ENCODE measurements at places on chromosomes 2 and 18. TPM values are rescaled to one million over a fixed set of nuclear protein-coding genes. Genes with fewer than 3 reads are reported as not detected.
A peak's percentile ranks its signal among the peaks of the same experiment; 100 is the strongest.

The HYCC2 gene
- 30.1 TPM for total RNA-seq

The TXNL1 gene
- total RNA-seq: 39.8 TPM

The LIPG gene
- not detected for total RNA-seq

The CCDC68 gene
- total RNA-seq: 0.34 TPM

The TMEM131 gene
- 102 TPM for total RNA-seq

The TMEFF2 gene
- not detected for total RNA-seq

The HOXD11 gene
- total RNA-seq: not detected

The ARHGAP25 gene
- 207 TPM for total RNA-seq

The ELAC1 gene
- 10.0 TPM for total RNA-seq

The DUSP11 gene
- total RNA-seq: 43.0 TPM

The SPATA3 gene
- not detected for total RNA-seq

The CNDP2 gene
- 196 TPM for total RNA-seq

The MREG gene
- total RNA-seq: 5.7 TPM

The GPBAR1 gene
- total RNA-seq: 0.81 TPM

The GREB1 gene
- total RNA-seq: 0.39 TPM

DNA sequence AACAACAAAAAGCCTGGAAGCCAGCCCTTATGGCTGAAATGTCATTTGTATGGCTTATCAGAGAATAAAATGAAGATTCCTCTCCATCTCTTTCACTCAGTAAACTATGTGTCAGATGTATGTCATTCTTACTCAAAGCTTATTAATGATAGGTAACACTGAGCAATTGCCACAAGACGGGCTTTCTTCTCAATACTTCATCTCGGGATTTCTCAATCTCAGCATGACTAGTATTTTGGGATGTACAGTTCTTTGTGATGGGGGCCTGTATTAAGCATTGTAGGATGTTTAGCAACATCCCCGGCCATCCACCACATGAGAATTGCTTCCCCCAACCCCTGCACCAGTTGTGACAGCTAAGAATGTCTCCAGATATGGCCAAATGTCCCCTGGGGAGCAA lies 80.2 kb downstream of the MREG start:
- no peak for DNase-seq

- no peak for DNase-seq
Observed at GRCh38 chr2:127107622-127107999, 657 bp upstream of the BIN1 start.

GRCh38 chr2:106960683-106961161 lies 74.8 kb upstream of the ST6GAL2 start:
- no peak for DNase-seq

DNA sequence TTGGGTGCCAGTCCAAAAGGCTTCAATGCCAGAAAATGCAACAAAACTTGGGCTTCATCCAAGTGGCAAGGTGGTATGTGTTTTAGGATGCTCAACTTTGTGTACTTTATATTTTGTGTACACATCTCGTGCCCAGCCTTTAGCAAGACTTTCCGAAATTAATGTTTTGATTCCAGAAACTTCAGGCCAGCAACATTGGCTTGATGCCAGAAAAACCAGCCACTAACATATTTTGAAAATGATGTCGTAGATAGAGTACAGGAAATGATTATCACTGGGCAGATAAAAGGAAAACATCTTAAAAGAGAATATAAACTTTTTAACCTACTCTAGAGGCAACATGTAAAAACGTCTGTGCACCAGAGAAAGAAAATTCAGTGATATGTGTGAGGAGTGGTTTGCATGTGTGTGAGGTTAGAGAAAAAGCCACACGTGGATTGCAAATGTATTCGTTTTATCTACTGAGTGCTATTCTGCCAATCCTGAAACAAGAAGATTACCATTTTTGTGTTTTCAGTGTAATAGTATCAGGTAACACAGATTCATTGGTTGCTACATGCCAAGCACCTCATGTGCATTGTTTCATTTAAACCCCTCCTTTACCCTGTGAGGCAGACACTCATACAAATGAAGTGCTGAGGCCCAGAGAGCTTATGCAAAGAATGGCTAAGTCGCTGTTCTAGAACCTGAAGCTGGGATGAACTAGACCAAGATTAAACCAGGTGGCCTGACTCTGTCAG lies 264.8 kb downstream of the C1D start:
- no peak for DNase-seq

DNA sequence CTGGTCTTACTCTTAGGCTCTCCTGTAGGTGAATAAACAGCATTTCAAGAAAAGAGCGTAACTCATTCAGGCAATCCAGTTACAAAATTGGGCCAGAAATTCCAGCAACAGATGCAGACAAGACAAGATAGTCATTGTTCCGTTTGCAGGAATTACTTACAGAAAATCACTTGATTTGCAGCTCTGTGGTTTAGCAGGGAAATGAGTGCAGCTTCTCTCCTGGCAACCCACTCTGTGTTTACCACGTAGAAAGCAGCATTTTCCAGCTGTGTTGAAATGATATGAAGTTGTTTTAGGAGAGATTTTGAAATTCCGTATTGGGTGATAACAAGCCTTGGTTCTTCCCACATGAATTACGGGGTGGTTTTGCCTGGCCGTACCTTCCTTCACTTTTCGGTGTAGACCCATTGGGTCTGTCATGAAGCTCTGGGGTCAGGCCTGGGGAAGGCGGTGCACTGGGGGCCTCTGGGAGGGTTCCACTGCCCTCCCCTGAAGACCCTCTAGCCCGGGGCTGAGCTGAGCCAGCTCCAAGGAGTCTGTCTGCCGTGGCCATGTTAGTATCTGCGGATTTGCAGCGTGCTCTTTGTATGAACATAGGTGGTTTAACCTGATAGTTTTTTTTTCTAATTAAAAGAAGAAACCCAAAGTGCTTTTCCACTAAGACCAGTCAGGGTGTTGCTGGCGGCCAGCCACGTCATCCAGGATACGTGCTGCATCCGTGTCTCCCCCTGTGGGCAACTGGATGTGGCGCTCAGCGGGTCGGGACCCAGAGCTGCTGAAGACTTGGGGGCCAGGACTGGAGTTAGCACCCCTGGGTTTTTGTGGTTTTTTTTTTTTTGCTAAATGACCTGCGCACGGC lies 58.9 kb upstream of the KCNG2 start:
- DNase-seq: no peak

- no peak for DNase-seq
Observed at GRCh38 chr18:67421651-67422050, 94.9 kb downstream of the DSEL start.

DNA sequence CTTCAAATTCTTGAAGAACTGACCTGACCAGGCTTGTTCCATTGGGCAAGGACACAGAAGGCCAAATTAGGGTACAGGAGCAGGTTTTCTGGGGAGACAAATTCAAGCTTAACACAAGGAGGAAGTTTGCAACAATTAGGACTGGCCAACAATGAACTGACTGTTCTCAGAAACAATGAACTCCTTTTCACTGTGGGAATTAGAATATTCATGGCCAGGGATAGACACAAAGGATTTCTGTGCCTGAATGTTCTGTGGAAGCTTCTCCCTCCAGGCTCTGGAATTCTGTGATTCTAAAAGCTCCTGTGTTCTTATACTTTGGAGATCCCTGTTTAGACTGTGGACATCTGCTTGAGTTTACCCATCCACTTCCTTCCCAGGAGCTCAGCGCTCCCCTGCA lies 15.2 kb downstream of the SMYD1 start:
- DNase-seq: no peak

- peak; percentile 81 for DNase-seq
Observed at GRCh38 chr2:86072271-86072858, 33.3 kb downstream of the POLR1A start.

- DNase-seq: no peak
Observed at GRCh38 chr18:46562674-46563192, 94.3 kb downstream of the LOXHD1 start.

DNA sequence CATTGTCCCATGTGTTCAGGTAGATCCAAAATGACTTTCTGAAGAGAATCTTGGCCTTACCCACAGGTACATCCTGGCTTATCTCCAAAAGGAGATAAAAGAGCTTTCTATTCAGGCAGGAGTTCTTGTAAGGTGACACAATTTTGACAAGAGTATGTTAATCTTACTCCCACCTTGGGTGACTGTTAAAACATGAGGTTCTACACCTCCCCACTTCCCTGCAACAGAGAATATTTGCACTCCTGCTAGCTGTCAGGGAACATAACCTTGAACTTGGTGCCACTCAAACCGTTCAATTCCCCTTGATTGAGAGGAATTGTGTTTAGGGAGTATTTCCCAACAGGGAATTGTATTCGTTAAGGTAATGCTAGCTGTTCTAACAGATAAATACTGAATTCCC lies 372.5 kb upstream of the KLHL29 start:
- no peak for DNase-seq

DNA sequence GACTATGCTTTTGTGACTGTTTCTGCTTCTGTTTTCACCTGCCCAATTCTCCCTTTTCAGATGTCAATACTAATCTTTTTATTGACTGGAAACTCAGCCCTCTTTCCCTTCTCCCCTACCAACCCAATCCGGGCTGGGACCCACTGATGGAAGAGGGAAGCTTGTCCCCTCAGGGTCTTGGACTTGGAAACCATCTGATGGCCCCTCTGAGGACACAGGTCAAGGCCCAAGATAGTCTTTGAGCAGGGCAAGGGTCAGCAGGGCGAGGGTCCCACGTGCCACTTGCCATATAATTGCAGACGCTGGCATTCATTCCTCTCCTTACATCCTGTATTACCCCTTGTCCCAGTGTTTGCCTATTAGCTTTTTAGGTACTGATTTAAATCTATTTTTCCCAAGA lies 678.2 kb upstream of the FANCL start:
- DNase-seq: no peak

GRCh38 chr2:240326246-240326645 lies 109.2 kb upstream of the GPC1 start:
- no peak for DNase-seq

DNA sequence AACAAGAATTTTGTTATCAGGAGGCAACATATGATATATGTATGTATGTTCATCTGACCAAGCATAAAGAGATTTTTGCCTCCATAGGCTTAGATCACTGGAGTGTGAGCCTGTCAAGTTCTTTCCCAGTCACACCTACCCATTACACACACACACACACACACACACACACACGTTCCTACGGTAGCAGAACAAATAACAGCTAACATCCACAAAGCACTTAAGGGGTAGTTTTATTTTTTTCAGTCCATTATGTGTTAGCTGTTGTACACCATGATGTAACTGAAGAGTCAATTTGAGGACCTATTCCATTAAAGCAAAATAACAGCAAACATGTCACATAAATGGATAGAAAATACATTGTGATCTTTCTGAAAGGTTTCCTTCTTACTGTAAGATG lies 39.5 kb downstream of the UGP2 start:
- DNase-seq: no peak

DNA sequence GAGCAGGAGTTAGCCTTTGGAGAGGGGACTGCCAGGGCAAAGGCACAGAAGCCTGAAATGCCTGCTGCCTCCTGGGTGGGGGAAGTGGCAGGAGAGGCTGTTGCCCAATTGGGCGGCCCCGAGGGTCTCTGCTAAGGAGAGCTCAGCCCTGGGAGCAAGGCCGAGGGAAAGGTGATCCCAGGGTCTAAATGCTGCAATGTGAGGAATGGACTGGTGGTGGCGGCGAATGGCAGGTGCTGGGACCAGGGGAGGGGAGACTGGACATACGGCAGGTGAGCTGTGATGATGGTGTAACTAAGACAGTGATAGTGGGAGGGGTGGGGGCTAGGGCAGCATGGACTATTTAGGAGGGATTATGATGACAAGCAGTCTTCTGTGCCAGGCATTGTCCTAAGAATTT lies 104.0 kb downstream of the DYSF start:
- DNase-seq: no peak

GRCh38 chr18:33900638-33901037 lies 322.6 kb downstream of the ASXL3 start:
- no peak for DNase-seq

GRCh38 chr2:128797092-128797491 lies 478.4 kb upstream of the HS6ST1 start:
- no peak for DNase-seq

- DNase-seq: peak; percentile 87
Observed at GRCh38 chr2:226906163-226906693, 70.4 kb downstream of the RHBDD1 start.

GRCh38 chr2:83850071-83850725 lies 608.9 kb downstream of the SUCLG1 start:
- no peak for DNase-seq
